ENCODE measurements at places on chromosomes 2 and 18.

DNA sequence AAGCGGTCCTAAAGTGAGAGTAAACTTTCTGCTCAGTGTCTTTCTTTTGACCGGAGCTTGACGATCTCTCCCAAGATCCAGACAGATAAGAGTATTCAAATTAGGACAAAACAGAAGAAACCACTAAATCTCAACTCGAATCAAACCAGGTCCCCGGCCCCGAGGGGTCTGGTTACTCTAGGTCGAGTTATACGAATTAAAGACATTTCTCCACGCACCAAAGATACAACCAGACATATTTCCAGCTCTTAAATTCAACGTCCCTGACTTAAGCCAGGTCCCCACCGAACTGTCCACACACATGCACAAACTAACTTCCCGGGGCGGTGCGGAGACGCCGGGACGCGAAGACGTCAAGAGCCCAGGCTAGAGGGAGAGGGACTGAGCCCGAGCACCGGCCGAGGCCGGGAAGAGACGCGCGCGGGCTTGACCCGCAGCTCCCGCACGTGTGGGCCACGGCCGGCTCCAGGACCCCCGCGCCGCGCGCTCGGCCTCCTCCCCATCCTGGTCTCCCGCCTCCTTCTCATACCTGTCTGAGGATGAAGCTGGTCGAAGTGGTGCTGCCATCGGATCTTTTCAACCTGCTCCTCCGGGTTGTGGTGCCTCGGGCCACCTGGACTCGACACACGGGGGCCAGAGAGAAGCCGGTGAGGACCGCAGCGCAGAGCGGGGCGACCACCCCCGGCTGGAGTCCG is 896 bp downstream of the CACNB4 start:
- DNase-seq, result no peak

- no peak for DNase-seq
Measured at GRCh38 chr2:210170196-210170445, 1.1 kb downstream of the KANSL1L start.

DNA sequence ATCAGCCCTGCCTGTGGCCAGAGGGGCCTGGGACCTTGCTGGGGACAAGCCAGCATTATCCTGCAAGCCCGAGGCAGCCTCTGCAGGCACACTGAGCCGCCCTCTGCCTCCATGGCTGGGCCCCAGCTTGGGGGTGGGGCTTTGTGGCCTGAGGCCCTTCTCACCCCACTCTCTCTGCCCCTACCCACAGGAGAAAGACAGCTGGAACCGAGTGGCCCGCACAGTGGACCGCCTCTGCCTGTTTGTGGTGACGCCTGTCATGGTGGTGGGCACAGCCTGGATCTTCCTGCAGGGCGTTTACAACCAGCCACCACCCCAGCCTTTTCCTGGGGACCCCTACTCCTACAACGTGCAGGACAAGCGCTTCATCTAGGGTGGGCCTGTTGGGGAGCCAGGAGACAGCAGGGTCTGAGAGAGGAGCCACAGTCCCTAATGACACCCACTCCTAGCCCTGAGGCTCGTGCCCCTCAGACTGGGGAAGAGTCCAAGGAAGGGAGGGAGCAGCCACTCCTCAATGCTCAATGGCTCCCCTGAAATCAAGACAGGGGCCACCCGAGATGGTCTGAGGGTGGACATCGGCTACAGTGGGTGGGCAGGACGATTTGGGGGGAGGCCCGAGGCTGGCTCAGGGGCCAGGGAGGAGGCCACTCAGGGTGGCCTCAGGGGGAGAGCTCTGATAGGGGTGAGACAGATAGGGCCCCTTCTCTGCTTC is 4.4 kb upstream of the CHRNG start:
- DNase-seq, result no peak

GRCh38 chr2:112020561-112020960 is 34.5 kb upstream of the TMEM87B start:
- no peak for DNase-seq

Measured in stimulated activated naive CD4-positive, alpha-beta T cell treated with Interleukin-2 at 50 U/mL for 16 hours (primary cell).